ENCODE measurements at places on chromosomes 7 and 10. TPM values are rescaled to one million over a fixed set of nuclear protein-coding genes. Genes with fewer than 3 reads are reported as not detected.

EPO gene
- not detected for total RNA-seq

DNA sequence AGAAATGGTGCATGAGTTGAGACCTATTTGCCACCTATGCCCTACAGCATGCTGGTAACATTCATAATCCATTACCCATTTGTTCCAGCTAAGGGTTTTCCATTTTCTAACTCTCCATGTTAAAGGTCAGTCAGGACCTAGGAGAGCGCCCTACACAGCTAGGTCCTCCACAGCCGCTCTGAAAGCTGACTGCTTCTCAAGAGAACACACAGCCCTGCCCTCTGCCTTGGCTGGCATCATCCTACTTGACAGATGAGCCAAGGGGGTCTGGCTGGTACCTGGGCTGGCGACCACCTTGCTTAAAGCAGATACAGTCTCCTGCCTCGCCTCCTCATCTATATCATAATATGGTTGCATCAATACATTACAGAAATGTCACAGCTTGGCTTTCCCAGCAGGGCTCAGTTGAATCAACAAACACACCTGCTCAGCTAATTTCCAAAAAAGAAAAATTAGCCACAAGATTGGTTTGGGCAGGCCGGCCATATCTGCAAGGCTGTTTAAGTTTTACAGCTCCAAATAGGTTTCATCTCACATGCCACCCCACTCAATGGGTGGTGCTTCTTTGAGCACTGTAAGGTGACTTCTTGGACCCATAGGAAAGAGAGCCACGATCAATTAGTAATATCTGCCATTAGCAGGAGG lies 17.3 kb downstream of the TLL2 start:
- no peak for DNase-seq

DNA sequence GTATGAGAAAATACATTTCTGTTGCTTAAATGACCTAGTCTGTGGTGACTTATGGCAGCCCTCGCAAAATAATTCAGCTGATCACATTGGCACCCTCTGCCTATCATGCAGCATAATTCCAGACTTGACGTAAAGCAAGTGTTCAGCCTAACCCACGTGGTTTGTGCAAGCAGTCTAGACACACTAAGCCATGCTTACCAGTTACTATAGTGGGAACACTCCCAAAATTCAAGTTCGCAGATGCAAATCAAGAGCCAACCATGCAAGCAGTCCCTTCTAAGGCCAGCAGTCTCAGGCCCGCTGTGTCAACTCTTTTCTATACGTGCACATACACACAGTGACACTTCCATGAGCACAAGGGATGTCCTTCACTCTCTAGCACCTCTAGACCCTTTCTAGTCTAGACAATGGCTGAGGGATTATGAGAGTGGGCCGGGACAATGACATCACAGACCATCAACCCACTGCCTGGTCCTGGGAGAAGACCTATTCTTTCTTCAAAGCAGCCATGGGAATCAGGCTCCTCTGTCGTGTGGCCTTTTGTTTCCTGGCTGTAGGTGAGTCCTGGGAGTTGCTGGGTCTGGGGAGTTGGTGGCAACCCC lies 29.0 kb upstream of the PRSS1 start:
- DNase-seq: no peak

DNA sequence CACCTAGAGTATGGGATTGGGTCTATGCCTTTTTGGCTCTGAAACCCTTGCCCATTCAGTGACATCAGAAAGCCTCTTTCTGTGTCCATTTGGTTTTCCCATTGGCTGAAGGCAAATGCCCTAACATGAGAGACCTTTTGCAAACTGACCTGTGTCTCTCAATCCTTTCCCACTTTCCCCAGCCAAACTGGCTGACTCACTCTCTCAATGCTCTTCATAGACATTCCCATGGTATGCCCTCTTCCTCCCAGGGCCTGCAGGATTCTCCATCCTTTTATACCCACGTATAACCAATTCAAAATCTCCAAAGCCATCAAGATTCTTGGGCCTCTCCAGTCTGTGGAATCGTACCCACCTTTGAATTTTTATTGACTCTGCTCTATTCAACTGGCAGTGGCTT lies 563.3 kb downstream of the GATA3 start:
- peak; percentile 32 for DNase-seq

PPP1R3C gene
- total RNA-seq: 15.9 TPM

VPS37D gene
- 1.7 TPM for total RNA-seq

GRCh38 chr7:128217030-128217805 lies 23.9 kb upstream of the LEP start:
- peak; percentile 75 for DNase-seq

RPEL1 gene
- total RNA-seq: 0.12 TPM

DNA sequence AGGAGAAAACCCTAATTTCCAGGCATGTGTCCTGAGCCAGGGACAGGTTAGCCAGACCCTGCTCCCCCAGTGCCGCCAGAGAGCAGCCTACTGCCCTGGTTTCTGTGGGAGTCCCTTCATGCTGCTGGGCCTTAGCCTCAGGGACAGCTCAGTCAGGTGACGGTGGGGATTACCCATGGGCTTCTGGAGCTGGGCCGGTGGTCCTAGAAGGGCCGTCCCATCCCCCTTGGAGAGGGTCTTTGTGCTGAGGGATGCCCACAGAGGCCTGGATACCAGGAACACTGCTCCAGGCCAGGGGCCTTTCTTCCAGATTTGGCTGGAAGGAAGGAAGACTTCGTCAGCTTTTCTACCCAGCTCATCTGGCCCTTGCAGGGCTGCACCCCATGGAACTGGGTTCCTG lies 71.4 kb upstream of the ZNF722 start:
- no peak for DNase-seq

GRCh38 chr7:16604054-16604453 lies 41.5 kb downstream of the ANKMY2 start:
- no peak for DNase-seq

GRIFIN gene
- total RNA-seq: not detected

CCDC136 gene
- total RNA-seq: 0.74 TPM

DNA sequence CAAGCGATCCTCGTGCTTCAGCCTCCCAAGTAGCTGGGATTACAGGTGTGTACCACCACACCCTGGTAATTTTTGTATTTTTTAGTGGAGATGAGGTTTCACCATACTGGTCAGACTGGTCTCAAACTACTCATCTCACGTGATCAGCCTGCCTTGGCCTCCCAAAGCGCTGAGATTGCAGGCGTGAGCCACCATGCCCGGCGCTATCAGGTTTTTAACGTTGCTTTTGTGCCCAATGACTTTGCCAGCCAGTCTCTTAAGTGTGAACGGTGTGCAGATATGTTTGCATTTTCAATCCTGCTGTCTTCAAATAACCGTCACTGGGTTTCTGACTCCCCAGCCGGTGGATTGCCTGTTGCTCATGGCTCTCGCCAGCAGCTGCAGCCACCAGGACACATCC lies 201.8 kb upstream of the PPP2R2D start:
- no peak for DNase-seq

SGCE gene
- total RNA-seq: 166 TPM

DNA sequence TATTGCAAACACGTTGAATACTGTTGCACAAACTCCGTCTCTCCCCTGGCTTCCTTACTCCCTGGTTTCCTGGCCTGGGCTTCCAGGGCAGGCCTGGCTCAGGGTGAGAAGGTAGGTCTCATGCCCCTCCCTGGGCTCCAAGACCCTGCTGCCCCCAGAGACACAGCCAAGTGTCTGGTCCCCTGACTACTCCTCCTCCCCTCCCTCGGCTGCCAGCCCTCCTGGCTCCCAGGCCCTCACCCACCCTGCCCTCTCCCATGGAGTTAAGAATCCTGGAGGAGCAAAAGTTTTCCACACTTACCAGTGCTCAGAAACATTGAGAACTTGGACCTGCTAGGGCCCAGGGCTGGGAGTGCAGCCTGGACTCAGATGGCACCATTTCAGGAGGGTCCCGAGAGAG lies 47.2 kb upstream of the RABGEF1 start:
- DNase-seq: no peak

ICA1 gene
- not detected for total RNA-seq

- DNase-seq: no peak
These were observed 138.4 kb downstream of the MDFIC start for GRCh38 chr7:115060095-115060870.

All from M059J (cell line).